ENCODE measurements at places on chromosomes 4 and X.

DNA sequence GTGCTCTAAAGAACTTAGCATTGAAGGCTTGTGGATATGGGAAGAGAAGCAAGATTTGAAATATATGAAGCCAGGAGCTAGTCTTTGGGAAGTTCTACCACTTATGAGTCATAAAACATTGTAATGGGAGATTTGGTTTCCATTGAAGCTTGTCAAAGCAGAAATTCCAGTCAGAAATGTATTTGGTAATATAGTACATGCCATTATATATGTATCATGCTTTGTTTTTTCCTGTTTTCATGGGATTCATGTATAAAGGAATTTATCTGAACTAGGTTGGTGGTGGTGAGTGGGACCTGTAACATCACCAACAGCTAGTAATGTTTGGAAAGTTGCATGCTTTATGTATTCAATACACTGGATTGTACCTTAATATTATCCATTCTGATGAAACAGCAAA, 14.6 kb upstream of the DCAF8L2 start:
- DNase-seq, result no peak

DNA sequence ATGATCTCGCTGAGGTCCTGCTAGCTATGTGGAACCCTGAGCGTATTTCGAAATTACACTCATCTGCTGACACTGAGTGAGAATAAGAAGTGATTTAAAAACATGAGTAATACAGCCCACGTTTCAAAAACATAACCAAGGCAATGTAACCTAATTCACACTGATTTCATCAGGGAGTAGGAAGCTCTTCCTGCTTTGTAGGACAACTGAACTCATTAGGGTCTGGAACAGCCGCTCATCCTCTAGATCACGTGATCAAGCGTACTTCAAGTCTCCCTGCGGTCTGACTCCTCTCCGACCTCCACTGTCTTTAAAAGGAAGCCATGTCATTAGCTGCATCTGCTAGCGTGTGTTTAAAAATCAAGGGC, 138.0 kb downstream of the NSUN7 start:
- DNase-seq, result no peak

GRCh38 chrX:38870361-38870895, 69.2 kb downstream of the MID1IP1 start:
- DNase-seq, result no peak

- no peak for DNase-seq
These were observed 152.8 kb downstream of the RASL11B start for GRCh38 chr4:53014881-53015280.

All from cerebellar nuclear complex (tissue), 1 donor.